ENCODE measurements at places on chromosomes 2 and 18.

DNA sequence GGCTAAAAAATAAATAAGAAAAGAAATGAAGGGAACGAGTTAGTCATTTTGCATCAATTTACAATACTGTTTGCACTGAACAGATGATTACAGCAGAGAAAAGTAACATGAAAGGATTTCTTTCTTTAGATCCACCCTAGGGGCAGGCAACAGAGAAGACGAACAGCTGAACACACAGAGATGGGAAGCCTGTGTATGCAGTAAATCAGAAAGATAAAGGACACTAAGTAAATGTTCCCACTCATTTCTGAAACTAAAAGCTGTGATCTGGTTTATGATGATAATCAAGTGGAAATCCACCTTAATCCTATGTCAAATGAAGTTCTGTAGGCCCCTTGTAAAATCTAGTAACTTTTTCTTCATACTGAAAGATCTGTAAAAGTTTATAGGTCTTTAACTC lies 54.2 kb downstream of the AKAIN1 start:
- DNase-seq: no peak

GRCh38 chr2:167480232-167480985 lies 592.1 kb downstream of the XIRP2 start:
- DNase-seq: no peak

GRCh38 chr2:31228717-31229116 lies 5.2 kb upstream of the EHD3 start:
- no peak for DNase-seq

DNA sequence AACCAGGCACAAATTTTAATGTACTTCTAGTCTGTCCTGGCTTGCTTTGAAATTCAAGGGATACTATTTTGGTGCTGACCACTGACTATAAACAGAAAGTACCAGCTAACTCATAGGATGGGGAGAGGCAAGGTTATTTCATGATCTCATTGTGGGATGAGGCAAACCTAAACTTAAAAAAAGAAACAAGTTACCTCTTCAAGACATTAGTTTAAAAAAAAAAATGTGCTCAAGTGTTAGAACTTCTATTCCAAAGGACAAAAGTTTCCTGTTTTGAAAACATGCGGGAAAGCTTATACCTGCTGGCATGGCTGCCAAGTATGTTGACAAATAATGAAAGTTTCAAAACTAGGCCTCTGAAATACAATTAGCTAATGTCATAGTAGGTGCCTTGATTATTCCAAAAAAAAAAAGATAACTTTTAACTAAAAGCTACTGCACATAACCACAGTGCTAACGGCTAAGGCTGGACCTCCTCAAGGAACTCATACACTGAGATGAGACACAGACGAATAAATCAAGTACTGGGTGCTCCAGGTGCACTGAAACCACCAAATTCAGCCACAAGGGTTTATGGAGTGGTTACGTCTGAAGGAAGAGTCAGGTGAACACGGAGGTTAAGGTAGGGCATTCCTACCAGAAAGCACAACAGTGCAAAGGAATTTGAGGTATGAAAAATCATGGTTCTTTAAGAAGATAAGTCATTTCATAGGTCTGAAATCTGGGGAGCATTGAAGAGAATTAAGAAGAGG lies 38.1 kb downstream of the TMEM131 start:
- no peak for DNase-seq

DNA sequence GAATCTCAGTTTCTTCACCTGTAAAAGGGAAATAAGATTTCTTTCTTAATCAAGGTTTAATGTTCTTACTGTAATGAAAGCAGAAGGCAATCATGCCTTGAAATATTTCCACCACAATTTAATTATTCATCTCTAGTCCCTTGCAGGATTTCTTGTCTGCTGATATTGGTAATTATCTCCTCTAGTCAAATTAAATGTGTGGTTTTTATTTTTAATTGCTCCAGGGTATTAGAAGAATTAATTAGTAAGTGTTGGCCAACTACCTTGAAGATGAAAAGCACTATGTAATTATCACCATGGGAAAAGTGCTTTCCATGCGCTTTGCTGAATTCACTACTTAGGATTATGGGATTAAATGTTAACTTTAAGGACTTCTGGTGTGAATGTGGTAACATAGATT lies 8.7 kb upstream of the LAPTM4A start:
- no peak for DNase-seq

GRCh38 chr2:109497463-109497862 lies 116.3 kb downstream of the SEPTIN10 start:
- peak; percentile 84 for DNase-seq

DNA sequence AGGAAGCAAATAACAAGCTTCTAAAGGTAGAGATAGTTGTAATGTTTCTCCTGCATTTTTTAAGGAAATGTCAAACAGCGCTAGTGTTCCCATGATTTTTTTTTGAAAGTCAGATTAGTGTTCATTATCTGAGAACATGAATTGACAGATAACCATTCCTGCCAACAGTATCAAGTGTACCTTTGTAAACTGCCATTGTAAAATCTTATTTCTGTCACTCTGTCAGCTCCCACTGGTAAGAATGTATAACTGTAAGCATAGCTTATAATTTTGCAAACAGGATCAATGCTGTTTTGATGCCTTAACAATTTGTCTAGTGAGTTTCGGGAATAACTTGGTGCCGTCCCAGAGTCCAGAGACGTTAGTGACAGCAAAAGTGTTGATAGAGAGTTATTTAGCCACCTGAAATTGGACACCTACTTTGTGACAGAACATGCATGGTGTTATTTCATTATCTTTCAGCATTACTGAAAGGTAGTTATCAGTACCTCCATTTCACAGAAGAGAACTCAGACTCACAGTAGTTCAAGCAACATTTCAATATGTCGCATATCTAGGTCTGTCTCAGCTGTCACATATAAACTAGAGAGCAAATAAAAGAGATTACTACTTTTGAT lies 221.4 kb downstream of the THSD7B start:
- DNase-seq: no peak

DNA sequence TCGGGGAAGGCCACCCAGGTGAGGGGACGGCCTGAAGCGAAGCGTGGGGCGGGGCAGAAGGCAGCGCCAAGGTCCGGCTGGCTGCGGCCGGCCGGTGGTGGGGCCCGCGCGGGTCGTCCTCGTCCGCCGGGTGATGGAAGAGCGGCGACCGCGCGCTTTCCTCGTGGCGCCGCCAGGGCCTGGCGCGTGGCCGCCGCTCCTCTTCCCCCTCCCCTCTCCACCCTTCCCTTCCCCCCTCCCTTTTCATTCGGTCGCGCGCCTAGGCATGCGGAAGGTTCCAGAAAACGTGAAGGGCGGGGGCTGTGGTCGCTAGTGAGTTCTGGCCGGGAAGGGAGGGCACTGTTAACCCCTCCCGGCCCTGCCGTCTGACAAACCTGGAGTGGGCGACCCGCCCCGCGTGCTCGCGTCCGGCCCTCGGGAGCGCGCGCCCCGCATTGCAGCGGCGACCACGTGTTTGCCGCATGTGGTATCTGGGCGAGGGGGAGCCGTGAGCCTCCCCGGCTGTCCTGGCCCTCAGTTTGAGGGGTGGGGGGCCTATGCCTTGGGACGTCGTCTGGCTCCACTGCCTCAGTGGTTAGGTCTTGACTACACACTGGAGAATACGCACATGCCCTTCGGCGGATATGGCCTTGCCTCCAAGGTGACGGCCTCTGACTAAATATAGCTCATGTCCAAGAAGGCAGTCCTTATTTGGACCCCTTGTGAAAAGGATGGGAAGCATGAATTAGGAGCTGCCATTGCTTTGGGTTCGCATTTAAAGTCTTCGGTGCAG lies 579 bp downstream of the MAT2A start:
- no peak for DNase-seq

GRCh38 chr2:231720987-231721966 lies 13.0 kb downstream of the PTMA start:
- no peak for DNase-seq

GRCh38 chr2:11822746-11823451 lies 76.5 kb downstream of the LPIN1 start:
- DNase-seq: no peak

- DNase-seq: no peak
These were observed 383.4 kb downstream of the CBLN2 start for GRCh38 chr18:72160510-72161445.

DNA sequence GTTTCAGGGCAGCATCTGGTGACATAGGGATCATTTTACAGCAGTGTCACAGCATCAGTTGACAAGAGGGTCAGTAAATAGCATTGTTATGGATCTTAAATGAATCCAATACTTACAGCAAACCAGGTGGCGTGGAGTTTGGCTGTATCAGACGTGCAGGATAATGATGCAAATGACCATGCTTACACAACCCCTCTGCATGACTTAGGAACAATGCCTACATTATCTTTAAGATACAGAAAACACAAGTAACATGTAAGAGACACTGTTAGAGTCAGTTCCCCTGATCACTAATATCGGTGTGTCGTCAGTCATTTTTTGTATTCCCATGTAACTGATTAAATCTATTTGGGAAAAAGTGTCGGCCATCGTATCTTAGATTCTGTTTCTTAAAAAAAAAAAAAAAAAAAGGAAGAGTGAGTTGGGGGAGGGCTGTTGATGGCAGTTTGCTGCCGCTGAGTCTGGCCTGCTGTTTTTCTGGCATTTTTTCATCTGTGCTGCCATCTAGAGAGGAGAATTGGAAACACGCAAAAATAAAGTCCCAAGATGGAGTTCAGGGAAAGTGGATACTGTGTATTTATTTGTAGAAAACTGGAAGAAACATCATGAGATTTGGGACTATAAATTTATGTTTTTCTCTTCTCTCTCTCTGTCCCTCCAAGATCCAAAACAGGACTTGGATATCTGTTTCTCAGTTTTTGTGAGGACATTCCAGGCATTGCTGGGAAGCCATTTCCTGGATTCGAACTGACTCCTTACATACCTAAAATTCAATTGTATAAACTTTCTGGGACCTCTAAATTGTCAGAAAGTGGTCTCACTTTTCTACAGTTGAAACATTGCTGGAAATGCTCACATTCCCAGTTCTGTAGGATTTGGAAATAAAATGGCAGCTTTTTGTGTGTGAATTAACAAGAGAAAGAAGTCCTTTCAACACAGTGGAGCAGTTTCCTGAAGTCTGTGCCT lies 60.3 kb upstream of the AGPS start:
- peak; percentile 61 for DNase-seq

- DNase-seq: no peak
These were observed 559.3 kb upstream of the CDH2 start for GRCh38 chr18:28736223-28736622.

GRCh38 chr2:237885111-237885930 lies 25.9 kb downstream of the RAMP1 start:
- DNase-seq: no peak

Measured in HTR-8/SVneo (cell line).